ENCODE measurements at places on chromosomes 13 and 19. TPM values are rescaled to one million over a fixed set of nuclear protein-coding genes. Genes with fewer than 3 reads are reported as not detected.

Gene ELL
- total RNA-seq: 8.1 TPM

Gene ZNF415
- 4.5 TPM for total RNA-seq

Gene SBK3
- not detected for total RNA-seq

Gene LILRA1
- not detected for total RNA-seq

Gene ADGRE3
- total RNA-seq: not detected

DNA sequence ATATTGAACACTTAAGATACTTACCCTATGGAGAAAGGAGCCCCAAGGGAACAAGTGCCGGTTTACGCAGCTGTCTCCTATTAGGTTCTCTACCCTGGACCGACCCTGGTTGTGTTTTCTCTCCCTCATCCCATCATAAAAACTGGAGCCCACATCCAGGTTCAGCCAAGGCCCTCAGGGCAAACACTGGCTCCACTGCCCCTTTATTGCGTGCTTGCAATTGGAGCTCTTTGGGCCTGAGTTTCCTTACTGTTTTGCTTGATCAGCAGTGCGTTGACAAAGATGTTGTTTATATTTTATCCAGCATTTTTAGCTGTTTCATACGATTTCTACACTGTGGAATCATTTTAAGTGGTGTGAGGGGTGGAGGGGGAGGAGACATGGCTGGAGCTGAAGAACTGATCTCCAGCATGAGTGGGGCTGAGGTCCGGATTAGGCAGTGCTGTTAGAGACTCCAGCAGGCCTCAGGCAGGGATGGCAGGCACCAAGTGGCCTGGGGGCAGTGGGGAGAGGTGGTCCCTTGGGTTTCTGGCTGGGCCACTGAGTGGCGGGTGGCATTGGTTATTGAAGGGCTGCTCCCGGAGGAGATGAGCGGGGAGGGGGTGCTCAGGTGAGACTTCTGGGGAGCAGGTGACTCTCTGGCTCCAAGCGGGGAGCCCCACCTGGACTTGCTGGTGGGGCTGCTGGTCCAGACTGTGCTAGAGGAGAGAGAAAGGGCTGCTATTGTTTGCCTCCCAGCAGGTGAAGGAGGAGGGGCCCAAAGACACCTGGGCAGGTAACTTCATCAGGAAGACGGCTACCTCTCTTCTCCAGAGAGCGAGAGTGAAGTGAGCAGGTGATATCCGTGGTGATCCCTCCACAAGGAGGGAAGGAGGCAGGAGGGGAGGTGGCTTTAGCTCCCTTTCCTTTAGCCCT is 62.4 kb upstream of the RNF113B start:
- DNase-seq: no peak

DNA sequence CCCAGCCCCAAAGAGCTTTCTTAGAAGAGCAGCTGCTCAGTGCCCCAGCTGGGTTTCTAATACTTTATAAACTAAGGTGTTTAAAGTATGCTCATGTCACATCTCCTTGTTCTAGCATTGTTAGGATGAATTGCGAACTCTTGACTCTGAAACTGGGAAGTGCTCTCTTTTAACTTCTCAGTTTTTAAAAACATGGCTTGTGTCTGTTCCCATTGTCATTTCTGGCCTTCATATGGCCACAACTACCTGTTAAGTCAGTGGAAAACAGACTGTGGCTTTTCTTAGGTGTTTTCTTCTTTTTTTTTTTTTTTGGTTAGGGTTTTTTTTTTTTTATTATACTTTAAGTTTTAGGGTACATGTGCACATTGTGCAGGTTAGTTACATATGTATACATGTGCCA is 164.7 kb downstream of the KCNRG start:
- no peak for DNase-seq

GRCh38 chr19:41521931-41522555 is 53.9 kb upstream of the CEACAM21 start:
- no peak for DNase-seq

- DNase-seq: no peak
Measured at GRCh38 chr13:92044351-92044750, 645.9 kb downstream of the GPC5 start.

- DNase-seq: no peak
Measured at GRCh38 chr13:21078501-21078900, 17.1 kb upstream of the LATS2 start.

DNA sequence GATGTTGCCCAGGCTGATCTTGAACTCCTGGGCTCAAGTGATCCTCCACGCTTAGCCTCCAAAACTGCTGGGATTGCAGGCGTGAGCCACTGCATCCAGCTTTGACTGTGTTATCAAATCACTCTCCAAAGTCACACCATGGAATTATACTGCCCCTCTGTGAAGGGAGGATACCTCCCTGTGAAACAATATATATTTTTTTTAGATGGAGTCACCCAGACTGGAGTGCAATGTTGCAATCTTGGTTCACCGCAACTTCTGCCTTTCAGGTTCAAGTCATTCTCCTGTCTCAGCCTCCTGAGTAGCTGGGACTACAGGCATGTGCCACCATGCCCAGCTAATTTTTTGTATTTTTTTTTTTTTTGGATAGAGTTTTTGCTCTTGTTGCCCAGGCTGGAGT is 7.7 kb downstream of the TYK2 start:
- DNase-seq: no peak

Measured in pancreas (tissue), 10 donors.